ENCODE measurements at places on chromosomes 13 and 19.

- no peak for DNase-seq
Observed at GRCh38 chr19:41193430-41194156, 574 bp downstream of the CYP2S1 start.

GRCh38 chr19:57192993-57193392 is 1.7 kb downstream of the ZNF264 start:
- no peak for DNase-seq

- DNase-seq = no peak
Observed at GRCh38 chr13:61880578-61881283, 465.1 kb upstream of the PCDH20 start.

- DNase-seq = no peak
Observed at GRCh38 chr13:71067165-71067815, 799.7 kb downstream of the DACH1 start.

GRCh38 chr19:55550321-55550650 is 4.9 kb upstream of the SBK3 start:
- no peak for DNase-seq

- DNase-seq = no peak
Observed at GRCh38 chr19:1938071-1938470, 2.9 kb upstream of the CSNK1G2 start.

DNA sequence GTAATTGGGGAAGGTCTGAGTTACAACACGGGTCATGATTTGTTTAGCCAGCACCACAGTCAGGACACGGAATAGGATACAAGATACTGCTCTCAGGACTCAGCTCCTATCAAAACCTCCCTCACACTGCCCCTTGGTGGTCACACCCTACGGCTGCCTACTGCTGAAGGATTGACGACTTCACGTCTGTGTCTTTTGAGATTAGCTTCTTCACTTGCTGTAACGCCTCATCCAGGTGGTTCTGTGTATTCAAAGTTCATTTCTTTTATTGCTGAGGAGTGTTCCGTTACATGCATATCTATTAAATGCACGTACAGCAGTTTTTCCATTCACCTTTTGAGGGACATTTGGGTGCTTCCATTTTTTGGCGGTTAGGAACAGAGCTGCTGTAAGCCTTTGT is 46.3 kb downstream of the URI1 start:
- DNase-seq = no peak

DNA sequence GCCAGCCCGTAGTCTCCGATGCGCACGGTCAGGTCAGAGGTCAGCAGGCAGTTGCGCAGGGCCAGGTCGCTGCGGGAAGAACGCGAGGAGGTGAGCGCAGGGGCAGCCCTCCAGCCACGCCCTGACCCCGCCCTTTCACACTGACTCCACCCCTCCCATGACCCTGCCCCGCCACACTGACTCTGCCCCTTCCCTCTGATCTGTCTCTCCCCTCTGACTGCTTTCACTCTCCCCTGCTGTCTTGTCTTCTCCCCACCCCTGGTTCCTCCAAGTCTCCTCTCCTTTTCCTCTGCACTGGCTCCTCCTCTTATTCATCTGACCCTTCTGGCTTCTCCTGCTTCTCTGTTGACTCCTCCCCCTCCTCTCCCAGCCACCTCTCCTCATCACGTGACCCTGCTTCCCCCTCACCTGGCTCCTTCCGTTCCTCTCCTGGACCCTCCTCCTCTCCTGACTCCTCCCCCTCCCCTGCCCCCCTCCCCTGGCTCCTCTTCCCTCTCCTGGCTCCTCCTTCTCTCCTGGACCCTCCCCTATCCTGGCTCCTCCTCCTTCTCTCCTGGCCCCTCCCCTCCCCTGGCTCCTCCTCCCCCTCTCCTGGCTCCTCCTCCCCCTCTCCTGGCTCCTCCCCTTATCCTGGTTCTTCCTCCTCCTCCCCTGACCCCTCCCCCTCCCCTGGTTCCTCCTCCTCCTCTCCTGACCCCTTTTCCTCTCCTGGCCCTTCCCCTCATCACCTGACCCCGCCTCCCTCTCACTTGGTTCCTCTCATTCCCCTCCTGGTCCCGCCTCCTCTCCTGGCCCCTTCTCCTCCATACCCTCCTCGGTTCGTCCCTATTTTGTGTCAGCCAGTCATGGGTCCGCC is 9.9 kb downstream of the LMTK3 start:
- peak; percentile 26 for DNase-seq

DNA sequence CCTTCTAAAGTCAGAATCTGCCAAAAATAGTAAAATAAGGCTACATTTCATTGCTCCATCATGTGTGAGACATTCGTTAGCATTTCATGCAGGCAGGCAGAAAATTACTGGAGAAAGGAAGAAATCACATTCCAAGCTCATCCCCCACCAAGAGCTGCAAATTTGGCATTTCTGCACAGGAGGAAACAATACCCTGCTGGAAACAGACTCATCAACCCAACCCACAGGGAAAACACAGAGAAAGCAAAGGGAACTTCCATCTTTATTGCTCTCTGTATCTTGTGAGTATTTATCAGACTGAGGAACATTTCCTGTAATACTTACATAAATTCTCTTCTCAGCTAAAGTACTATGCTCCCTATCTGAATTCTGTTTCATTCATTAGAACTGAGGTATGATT is 95.7 kb downstream of the KCTD12 start:
- no peak for DNase-seq

- DNase-seq = no peak
Observed at GRCh38 chr19:2139385-2140137, 11.8 kb downstream of the AP3D1 start.

Data from HCEC 1CT (cell line).